ENCODE measurements at places on chromosomes 4 and X. TPM values are rescaled to one million over a fixed set of nuclear protein-coding genes. Genes with fewer than 3 reads are reported as not detected.

GRCh38 chrX:11239230-11239629, 54.0 kb upstream of the AMELX start:
- DNase-seq, result no peak
- no peaks in the 10 kb centered on the region for H3K36me3 ChIP-seq
- H3K27ac ChIP-seq, result no peak overlapping the region
- H3K4me1 ChIP-seq, result no peaks in the 10 kb centered on the region
- no peaks in the 10 kb centered on the region for H3K27me3 ChIP-seq
- H3K4me3 ChIP-seq, result no peak overlapping the region

- H3K36me3 ChIP-seq, result no peaks in the 10 kb centered on the region
- no peaks in the 10 kb centered on the region for H3K4me1 ChIP-seq
- H3K27me3 ChIP-seq, result no peaks in the 10 kb centered on the region
- no peak overlapping the region for H3K4me3 ChIP-seq
- no peak for DNase-seq
Measured at GRCh38 chr4:83922402-83922801, 386.5 kb downstream of the GPAT3 start.

GRCh38 chr4:173218411-173219125, 50.0 kb downstream of the GALNT7 start:
- DNase-seq, result no peak
- no peaks in the 10 kb centered on the region for H3K36me3 ChIP-seq
- no peaks in the 10 kb centered on the region for H3K27me3 ChIP-seq
- H3K27ac ChIP-seq, result no peak overlapping the region
- H3K4me3 ChIP-seq, result no peak overlapping the region
- peaks cover 27% of the 10 kb centered on the region for H3K4me1 ChIP-seq

- H3K27ac ChIP-seq, result no peak overlapping the region
- no peak overlapping the region for H3K4me3 ChIP-seq
- no peaks in the 10 kb centered on the region for H3K27me3 ChIP-seq
- H3K36me3 ChIP-seq, result no peaks in the 10 kb centered on the region
- no peak for DNase-seq
Measured at GRCh38 chr4:158193171-158193749, 17.0 kb upstream of the TMEM144 start.

DNA sequence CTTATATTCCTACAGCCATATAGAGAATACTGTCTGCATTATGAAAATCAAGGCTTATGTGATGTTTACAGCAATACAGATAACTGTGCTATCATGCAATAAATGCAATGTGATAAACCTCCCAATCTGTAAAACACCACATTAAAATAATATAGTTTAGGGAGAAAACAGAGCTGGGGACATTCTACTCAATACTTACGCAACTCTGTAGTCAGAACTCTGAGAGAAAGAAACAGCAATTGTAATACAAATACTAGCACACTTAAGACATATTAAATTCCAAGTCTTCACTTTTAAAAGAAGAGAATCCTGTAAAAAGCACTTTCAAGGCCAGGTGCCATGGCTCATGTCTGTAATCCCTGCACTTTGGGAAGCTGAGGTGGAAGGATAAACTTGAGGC, 61.4 kb downstream of the ANKRD17 start:
- no peaks in the 10 kb centered on the region for H3K27me3 ChIP-seq
- DNase-seq, result no peak
- no peak overlapping the region for H3K27ac ChIP-seq
- H3K4me1 ChIP-seq, result peaks cover 32% of the 10 kb centered on the region
- H3K4me3 ChIP-seq, result no peak overlapping the region

DNA sequence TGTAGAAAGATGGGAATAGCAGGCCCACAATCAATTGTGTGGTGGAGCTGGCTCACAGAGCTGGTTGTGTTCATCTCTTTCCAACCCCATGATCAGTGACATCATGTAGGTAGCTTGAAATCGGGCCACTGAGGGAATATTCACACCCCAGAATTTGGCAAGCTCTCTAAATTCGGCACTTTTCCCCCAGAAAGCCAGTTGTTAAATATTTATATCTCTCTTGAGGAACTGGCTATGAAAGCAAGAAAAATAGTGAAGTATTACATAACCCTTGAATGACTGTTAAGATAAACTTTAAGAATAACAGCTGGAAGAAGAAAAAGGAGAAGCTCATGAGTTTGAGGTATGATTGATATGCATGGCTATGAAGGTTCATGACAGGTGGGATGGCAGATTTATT, 38.9 kb downstream of the GPRIN3 start:
- no peak overlapping the region for H3K27ac ChIP-seq
- H3K27me3 ChIP-seq, result no peaks in the 10 kb centered on the region
- H3K4me3 ChIP-seq, result no peak overlapping the region
- DNase-seq, result no peak
- peaks cover 88% of the 10 kb centered on the region for H3K4me1 ChIP-seq

DNA sequence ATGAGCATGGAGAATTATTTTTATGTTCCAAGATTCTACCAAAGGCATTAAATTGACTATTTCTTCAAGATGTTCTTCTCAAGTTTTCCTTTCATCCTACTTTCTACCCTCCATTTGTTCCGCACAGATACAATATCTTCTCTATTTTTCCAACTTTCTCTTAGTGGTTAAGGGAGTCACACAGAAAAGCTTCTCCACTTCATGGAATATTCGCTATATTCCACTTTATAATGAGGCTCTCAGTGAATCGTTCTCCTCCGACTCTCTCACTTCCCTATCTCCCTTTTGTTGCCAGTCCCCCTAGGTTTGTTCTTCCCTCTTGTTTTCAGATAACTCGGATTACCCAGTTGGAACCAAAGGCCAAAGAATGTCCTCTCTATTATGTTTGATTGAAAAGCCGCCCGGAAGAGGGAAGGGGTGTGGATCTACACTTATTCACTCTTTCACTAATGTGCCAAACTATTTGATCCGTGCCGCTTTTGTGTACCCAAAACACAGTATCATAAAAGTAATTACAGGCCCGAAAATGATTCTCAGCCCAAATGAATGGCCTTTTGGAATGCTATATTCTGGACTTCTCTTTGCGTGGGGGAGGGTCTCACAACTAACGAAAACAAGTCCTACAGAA, 1.2 kb downstream of the SH3D19 start:
- no peaks in the 10 kb centered on the region for H3K36me3 ChIP-seq
- H3K27me3 ChIP-seq, result peaks cover 40% of the 10 kb centered on the region
- no peak overlapping the region for H3K4me3 ChIP-seq
- peaks cover 11% of the 10 kb centered on the region for H3K4me1 ChIP-seq
- DNase-seq, result no peak

DNA sequence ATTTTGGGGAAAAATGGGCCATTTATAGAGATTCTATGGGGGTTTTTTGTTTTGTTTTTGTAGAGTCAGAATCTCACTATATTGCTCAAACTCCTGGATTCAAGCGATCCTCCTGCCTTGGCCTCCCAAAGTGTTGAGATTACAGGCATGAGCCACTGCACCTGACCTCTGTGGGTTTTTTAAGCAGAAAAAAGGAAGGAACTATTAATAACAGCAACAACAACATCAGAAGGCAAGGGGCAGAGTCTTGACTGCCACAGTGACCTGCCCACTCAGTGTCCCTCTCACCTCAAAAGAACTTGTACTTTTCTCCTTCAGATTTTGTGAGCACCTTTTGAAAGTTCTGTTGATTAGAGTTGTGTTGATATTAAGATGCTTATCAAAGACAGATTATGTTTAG, 48.1 kb downstream of the FNIP2 start:
- peaks cover 3% of the 10 kb centered on the region for H3K36me3 ChIP-seq
- no peak overlapping the region for H3K4me3 ChIP-seq
- no peak overlapping the region for H3K27ac ChIP-seq
- H3K4me1 ChIP-seq, result peaks cover 56% of the 10 kb centered on the region
- DNase-seq, result no peak
- no peaks in the 10 kb centered on the region for H3K27me3 ChIP-seq

DNA sequence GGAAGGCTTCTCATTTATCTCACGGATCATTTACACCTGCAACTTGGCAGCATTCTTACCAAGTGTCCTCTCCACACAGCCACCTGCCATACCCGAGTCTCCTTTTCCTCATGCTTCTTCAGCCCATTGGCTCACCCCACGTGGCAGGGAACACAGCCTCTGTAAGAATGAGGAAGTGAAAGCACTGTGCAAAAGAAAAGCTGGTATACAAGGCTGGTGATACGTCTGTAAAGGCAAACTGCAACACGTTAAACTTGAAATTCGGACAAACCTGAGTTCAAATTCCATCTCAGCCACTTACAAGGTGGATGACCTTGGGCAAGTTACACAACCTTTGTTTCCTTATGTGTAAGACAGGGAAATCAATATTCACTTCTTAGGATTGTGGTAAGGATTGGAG, 164.0 kb upstream of the RASGEF1B start:
- H3K4me3 ChIP-seq, result no peak overlapping the region
- DNase-seq, result no peak
- no peaks in the 10 kb centered on the region for H3K36me3 ChIP-seq
- H3K27me3 ChIP-seq, result no peaks in the 10 kb centered on the region

GRCh38 chr4:55169352-55169961, 44.1 kb upstream of the KDR start:
- no peak for DNase-seq
- no peaks in the 10 kb centered on the region for H3K4me1 ChIP-seq
- peaks cover 5% of the 10 kb centered on the region for H3K27me3 ChIP-seq
- no peak overlapping the region for H3K4me3 ChIP-seq
- H3K27ac ChIP-seq, result no peak overlapping the region

DNA sequence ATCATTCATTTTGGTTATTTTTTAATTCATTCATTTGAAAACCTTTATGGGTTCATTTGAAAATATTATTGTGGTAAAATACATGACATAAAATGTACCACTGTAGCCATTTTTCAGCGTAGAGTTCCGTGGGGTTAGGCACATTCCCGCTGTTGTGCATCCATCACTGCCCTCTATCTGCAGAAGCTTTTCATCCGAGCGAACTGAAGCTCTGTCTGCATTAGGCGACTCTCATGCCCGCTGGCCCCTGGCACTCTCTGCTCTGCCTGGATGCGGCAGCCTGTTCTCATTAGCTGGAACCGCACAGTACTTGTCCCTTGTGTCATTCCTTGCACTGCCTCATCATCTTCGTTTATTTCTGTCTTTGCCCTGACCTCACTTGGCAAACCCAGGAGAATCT, 17.5 kb downstream of the CFAP99 start:
- H3K4me1 ChIP-seq, result peaks cover under 1% of the 10 kb centered on the region
- H3K27me3 ChIP-seq, result no peaks in the 10 kb centered on the region
- H3K36me3 ChIP-seq, result no peaks in the 10 kb centered on the region
- H3K4me3 ChIP-seq, result no peak overlapping the region
- no peak for DNase-seq
- H3K27ac ChIP-seq, result no peak overlapping the region

The SMPX gene
- not detected for total RNA-seq

The GATA1 gene
- total RNA-seq, result not detected

The ZNF827 gene
- total RNA-seq, result 17.7 TPM

The GPRASP2 gene
- total RNA-seq, result 1.7 TPM

The PRAF2 gene
- total RNA-seq, result 13.2 TPM

The EMCN gene
- total RNA-seq, result not detected

The DGKK gene
- not detected for total RNA-seq
